ENCODE measurements at places on chromosomes 12 and 14. TPM values are rescaled to one million over a fixed set of nuclear protein-coding genes. Genes with fewer than 3 reads are reported as not detected.
A peak's percentile ranks its signal among the peaks of the same experiment; 100 is the strongest.

Gene COCH
- total RNA-seq, result 0.34 TPM

Gene CAPZA3
- total RNA-seq, result not detected

Gene NELL2
- total RNA-seq, result not detected

Gene SRRM4
- not detected for total RNA-seq

Gene WNT1
- not detected for total RNA-seq

Gene RFX4
- total RNA-seq, result not detected

Gene SLC25A21
- 2.6 TPM for total RNA-seq

Gene OLR1
- 32.4 TPM for total RNA-seq

Gene SLC41A2
- 1.7 TPM for total RNA-seq

Gene AQP2
- total RNA-seq, result not detected

DNA sequence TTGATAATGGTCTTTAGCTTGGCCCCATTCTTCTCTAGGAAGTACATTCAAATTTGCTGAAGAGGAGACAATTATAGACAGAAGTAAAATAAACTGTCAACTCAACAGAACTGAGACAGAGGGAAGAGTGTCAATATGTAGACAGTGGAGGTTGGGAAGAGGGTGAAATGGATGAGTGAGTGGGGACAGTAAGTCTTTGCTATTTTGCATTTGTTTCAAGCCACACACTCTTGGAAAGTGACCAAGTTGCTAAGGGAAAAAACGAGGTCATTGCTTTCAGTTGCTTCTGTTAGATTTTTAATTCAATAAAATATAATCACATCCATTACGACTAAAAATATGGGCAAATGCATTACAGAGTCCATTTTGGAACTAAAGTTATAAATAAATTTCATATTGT lies 47.8 kb downstream of the BTBD7 start:
- H3K27ac ChIP-seq, result no peak overlapping the region
- H3K4me1 ChIP-seq, result no peaks in the 10 kb centered on the region
- no peaks in the 10 kb centered on the region for H3K27me3 ChIP-seq

GRCh38 chr12:59780605-59781135 lies 184.8 kb downstream of the SLC16A7 start:
- no peak overlapping the region for H3K27ac ChIP-seq
- H3K36me3 ChIP-seq, result no peaks in the 10 kb centered on the region
- DNase-seq, result no peak
- no peaks in the 10 kb centered on the region for H3K27me3 ChIP-seq
- H3K4me3 ChIP-seq, result no peak overlapping the region

DNA sequence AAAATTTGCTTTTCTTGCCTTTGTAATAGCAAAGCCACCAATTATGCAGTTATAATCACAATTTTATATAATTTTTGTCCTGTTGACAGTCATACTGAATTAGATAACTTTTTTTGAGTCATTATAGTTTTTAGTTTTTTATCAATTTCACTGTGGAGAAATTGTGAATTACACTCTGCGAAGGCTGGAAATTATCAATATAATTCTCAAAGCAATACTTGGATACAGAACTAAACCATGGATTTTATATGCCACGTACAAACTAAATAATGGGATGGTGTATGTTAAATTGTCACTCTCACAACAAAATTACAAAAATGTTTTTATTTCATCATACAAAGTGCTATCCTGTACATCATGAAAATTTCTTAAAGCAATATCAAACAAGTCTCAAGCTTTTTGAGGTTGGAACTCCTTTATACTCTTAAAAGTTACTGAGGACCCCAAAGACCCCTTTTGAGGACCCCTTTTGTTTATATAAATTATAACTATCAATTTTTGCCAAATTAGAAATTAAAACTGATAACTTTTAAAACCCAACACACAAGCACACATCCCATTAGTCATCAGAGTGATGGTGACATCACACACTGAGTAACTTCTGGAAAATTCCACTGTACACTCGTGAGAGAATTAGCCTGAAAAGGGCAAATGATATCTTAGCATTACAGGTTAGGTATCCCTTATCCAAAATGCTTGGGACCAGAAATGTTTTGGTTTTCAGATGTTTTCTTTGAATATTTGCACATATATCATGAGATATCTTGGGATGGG lies 19.8 kb upstream of the AQP2 start:
- no peak overlapping the region for H3K4me3 ChIP-seq
- no peaks in the 10 kb centered on the region for H3K4me1 ChIP-seq
- DNase-seq, result no peak

- H3K4me1 ChIP-seq, result peaks cover 10% of the 10 kb centered on the region
- no peak overlapping the region for H3K4me3 ChIP-seq
- H3K27ac ChIP-seq, result no peak overlapping the region
- no peak for DNase-seq
- H3K27me3 ChIP-seq, result no peaks in the 10 kb centered on the region
Measured at GRCh38 chr12:6736754-6737153, 12.9 kb downstream of the COPS7A start.

DNA sequence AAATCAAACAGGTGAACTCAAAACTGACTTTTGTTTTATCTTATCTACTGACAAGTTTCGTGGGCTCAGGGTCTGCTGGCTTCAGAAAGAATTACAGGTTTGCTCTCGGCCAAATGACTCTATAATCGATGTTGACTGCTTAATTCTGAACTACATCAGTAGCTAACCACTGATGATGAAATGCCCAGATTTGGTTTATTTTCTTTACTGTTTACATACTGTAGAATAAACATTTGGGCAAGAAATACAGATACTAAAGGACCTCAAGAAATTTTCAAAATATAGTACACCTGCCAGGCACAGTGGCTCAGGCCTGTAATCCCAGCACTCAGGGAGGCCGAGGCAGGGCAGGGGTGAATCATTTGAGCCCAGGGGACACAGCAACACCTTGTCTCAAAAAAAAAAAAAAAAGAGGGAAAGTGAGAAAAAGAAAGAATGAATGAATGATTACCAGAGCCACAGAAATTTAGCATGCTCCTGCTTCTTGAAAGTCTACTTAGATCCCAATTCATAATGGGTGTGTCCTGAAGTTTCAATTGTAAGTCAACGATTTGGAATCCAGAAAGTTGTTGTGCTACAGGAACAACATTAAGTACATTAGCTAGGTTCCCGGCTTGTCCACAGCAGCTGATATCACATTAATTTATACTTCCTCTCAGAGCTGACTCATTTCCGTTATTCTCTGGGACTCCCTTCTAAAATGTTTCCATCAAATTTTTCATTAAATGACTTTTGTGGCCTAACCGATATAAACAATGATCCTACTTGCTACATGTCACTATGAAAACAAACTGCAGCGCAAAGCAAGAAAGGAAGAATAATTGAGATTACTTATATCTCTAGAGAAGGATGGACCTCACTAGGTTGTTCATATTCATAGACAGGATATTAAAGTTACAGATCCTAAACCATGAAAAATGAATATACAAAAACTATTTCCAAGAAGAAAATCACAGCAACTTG lies 134.3 kb downstream of the MED13L start:
- H3K36me3 ChIP-seq, result no peaks in the 10 kb centered on the region
- peak overlapping the region; percentile 60 for H3K27ac ChIP-seq
- no peak overlapping the region for H3K4me3 ChIP-seq
- no peak for DNase-seq
- peaks cover 73% of the 10 kb centered on the region for H3K4me1 ChIP-seq

- H3K4me1 ChIP-seq, result peaks cover 13% of the 10 kb centered on the region
- no peak overlapping the region for H3K4me3 ChIP-seq
- DNase-seq, result no peak
- no peaks in the 10 kb centered on the region for H3K36me3 ChIP-seq
- no peaks in the 10 kb centered on the region for H3K27me3 ChIP-seq
Measured at GRCh38 chr12:124828264-124829007, 35.2 kb downstream of the SCARB1 start.

DNA sequence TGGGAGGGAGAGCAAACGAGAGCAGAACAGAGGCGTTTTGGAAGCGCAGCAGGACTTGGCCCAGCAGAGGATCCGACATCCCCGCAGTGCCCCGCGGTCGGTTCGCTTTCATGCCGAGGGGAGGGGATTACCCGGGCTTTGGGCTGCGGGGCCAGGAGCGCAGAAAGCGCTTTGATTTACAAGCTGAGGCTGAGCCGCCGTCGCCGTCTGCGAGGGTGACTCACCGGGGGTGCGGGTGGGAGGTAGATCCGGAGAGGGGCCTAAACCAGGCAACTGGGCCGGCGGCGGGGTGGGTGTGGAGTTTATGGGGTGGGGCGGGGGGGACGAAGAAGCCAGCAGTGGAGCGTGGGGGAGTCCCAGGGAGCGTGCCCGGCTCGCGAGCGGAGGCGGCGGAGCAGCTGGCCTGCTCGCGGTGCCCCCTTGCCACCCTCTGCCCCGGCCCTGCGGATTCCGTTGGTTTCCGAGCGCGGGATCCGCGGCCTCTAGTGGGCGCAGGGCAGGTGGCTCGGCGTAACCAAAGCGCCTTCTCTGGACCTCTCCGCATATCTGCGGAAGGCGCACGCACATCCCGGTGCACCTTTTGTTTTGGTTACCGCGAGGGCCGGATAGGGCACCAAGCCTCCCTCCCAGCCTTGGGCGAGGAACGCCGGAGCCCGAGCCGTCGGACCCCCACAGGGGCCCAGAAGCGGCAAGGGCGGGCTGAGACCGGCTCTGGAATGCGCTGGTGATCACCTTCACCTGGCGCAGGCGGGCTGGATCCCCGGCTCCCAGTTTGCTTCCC lies 2.6 kb downstream of the SIX4 start:
- peaks cover 8% of the 10 kb centered on the region for H3K4me1 ChIP-seq
- peak overlapping the region; percentile 67 for H3K4me3 ChIP-seq
- H3K27ac ChIP-seq, result no peak overlapping the region
- peaks cover 28% of the 10 kb centered on the region for H3K36me3 ChIP-seq

DNA sequence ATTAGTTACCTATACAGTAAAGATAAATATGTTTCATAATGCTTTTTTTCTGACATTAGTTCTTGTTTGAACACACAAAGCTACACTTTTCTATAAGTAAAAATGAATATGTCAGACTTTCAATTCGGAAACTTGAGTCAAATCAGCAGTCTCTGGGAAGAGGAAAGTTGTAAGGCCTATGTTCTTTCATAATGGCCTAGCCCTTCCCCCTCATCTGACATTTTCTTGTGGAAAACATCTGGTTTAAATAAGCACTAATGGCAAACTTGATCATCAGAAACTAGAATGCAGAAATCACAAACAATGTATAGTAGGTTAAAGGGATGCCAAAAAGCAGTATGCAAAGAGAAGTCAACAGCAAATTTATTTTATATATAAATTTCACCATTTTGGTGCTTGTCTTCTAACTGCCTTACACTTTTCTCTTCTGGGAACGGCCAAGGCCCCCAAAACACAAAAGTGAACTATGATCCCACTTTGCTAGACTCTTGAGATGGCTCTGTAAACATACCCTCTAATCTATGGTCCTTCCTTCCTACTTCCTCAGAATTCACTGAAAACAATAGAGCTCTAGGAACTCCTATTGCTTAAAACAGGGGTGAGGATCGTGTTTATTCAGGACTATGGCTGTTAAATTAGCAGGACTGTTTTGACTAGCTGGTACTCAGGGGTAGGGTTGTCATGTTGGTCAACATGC lies 444.1 kb downstream of the RAD51B start:
- H3K27ac ChIP-seq, result no peak overlapping the region
- no peak for DNase-seq
- no peaks in the 10 kb centered on the region for H3K4me1 ChIP-seq
- H3K4me3 ChIP-seq, result no peak overlapping the region
- no peaks in the 10 kb centered on the region for H3K36me3 ChIP-seq

GRCh38 chr12:81086342-81086741 lies 8.5 kb downstream of the ACSS3 start:
- DNase-seq, result no peak
- no peak overlapping the region for H3K4me3 ChIP-seq
- H3K36me3 ChIP-seq, result no peaks in the 10 kb centered on the region

DNA sequence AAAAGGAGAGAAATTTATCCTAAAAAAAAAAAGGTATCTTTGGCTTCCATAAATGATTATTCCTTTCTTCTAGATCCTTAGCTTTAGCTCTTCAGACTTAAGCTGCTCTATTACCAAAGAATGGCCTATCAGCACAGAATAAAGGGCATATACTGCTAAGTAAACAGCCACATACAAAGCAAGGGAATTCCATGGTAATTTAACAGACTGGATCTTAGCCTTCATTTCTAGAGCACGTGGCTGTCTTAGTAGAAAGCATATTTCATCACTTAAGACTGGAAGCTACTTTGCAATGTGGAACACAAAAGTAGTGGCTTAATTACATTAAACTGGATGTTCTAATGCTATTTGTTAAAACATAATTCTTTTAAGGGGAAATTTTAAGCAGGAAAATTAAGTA lies 23.1 kb downstream of the TMED10 start:
- H3K36me3 ChIP-seq, result peaks cover 17% of the 10 kb centered on the region
- no peak overlapping the region for H3K27ac ChIP-seq
- no peak overlapping the region for H3K4me3 ChIP-seq
- H3K27me3 ChIP-seq, result no peaks in the 10 kb centered on the region
- DNase-seq, result no peak

GRCh38 chr14:44768935-44769334 lies 192.8 kb downstream of the KLHL28 start:
- H3K27ac ChIP-seq, result no peak overlapping the region
- H3K36me3 ChIP-seq, result no peaks in the 10 kb centered on the region
- no peaks in the 10 kb centered on the region for H3K4me1 ChIP-seq
- DNase-seq, result no peak

- no peaks in the 10 kb centered on the region for H3K36me3 ChIP-seq
- H3K4me3 ChIP-seq, result no peak overlapping the region
- DNase-seq, result peak; percentile 4
- no peak overlapping the region for H3K27ac ChIP-seq
Measured at GRCh38 chr12:54658306-54659264, 10.4 kb upstream of the DCD start.

- no peaks in the 10 kb centered on the region for H3K36me3 ChIP-seq
- peaks cover 14% of the 10 kb centered on the region for H3K4me1 ChIP-seq
- H3K27ac ChIP-seq, result peak overlapping the region; percentile 60
- DNase-seq, result peak; percentile 76
- no peaks in the 10 kb centered on the region for H3K27me3 ChIP-seq
Measured at GRCh38 chr14:95265106-95266094, 54.3 kb downstream of the CLMN start.

DNA sequence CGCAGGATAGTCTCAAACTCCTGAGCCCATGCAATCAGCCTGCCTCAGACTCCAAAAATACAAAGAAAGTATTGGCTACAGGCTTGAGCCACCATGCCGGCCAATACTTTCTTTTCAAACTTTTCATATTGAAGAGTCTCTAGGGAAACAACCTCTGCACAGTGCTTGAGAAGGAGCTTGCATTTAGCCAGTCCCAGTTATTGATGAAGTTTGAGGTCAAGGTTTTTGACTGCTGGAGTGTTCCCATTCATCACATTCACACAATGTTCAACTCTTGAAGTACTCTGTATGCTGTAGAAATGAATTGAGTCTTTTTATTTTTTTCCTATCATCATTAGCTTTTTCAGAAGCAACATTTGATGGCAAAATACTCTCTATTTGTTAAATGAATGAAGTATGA lies 355.8 kb upstream of the E2F7 start:
- no peaks in the 10 kb centered on the region for H3K36me3 ChIP-seq
- no peak for DNase-seq
- no peak overlapping the region for H3K4me3 ChIP-seq

GRCh38 chr12:127363392-127363791 lies 903.6 kb upstream of the TMEM132C start:
- no peak overlapping the region for H3K27ac ChIP-seq
- no peaks in the 10 kb centered on the region for H3K36me3 ChIP-seq
- DNase-seq, result no peak

All from SJSA1 (cell line).